ENCODE measurements at places on chromosomes 16 and 17. TPM values are rescaled to one million over a fixed set of nuclear protein-coding genes. Genes with fewer than 3 reads are reported as not detected.

PYCARD gene
- total RNA-seq, result 26.6 TPM

GRCh38 chr16:1972490-1972877 lies 631 bp downstream of the TBL3 start:
- no peak for DNase-seq

DNA sequence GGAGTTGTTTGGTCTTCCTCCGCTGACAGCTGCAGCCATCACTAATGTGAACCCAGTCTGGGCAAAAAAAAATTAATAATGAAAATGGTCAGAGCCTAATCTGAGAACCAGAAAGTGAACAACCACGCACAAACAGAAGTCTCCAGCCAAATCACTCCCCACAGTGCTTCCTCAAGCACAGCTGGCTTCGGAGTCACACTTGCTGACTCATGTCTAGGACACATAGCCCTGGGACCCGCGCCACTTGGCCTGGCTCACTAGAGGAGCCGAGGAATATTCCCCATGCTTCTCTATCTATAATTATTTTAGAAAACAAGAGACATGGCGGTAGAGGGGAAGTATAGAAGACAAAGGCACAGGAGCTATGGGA lies 109.1 kb downstream of the ZFHX3 start:
- DNase-seq, result no peak

KRTAP3-1 gene
- not detected for total RNA-seq

DNA sequence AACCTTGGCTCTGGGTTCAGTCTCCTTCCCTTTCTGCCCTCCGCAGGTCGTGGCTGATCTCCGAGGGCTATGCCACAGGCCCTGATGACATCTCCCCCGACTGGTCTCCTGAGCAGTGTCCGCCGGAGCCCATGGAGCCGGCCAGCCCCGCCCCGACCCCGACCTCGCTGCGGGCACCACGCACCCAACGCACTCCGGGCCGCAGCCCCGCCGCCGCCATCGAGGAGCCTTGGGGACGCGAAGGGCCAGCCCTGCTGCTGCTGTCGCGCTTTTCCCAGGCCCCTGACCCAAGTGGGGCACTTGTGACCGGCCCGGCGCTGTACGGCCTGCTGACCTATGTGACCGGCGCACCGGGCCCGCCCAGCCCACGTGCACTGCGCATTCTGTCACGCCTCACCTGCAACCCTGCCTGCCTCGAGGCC lies 5.1 kb downstream of the ARMC5 start:
- DNase-seq, result no peak
